CD4-positive, alpha-beta memory T cell (primary cell): ENCODE measurements at places on chromosomes 13 and 19.

DNA sequence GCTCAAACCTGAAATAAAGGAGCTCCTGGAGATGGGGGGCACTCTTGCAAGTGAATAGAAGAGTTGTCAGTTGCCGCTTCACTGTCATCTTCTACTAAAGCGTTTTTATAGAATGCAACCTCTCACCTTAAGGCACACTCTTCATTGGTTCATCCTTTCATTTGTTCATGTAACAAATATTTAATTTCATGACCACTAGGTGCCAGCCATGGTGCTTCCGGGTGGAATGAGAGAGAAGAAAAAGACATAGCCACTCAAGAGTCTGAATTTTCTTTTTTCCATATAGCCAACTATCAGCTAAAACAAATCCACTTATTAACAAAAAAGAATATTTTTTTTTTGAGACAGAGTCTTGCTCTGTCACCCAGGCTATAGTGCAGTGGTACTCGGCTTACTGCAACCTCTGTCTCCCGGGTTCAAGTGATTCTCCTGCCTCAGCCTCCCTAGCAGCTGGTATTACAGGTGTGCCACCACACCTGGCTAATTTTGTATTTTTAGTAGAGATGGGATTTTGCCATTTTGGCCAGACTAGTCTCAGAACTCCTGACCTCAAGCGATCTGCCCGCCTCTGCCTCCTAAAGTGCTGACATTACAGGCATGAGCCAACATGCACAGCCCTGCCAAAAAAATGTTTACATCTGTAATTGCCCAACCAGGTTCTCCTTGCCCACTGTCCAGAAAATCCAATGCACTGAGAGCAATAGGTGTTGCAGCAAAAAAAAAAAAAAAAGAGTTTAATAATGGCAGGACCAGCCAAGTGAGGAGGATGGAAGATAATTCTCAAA lies 22.1 kb upstream of the SACS start:
- no peak for DNase-seq

DNA sequence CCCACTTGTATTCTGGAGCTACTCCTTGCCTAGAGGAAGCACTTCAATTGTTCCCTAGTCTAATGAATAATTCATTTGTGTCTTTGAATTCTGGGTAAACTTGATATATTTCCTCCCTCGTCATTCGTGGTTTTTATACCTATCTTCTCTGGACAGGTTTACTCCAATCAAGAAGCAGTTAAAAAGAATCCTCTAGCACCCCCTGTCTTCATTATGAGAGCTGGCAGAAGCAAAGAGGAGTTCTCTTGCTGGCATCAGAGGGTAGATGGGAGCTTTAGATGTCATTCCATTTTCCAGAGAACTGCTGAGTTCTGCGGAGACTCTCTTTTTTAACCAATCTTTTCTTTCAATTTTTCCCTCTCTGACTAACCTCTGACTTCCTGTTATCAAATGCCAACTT lies 627.7 kb downstream of the FGF9 start:
- DNase-seq, result no peak

DNA sequence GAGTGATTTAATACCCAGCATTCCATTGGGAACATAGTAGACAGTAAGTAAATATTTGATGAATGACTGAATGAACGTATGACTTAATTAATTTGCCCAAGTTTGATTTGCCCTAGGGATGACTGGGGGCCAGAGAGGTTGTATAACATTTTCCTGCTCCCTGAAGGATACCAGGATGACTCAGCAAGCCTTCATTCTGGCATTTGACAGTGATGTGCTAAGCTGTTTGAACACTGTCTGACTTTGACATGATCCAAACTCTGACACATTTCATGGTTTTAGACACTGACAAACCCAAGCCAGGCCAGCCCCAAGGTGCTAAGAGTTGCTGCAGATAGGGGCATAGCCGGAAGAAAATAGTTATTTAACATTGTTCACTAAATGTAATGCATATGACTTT lies 53.4 kb upstream of the KLF12 start:
- no peak for DNase-seq

DNA sequence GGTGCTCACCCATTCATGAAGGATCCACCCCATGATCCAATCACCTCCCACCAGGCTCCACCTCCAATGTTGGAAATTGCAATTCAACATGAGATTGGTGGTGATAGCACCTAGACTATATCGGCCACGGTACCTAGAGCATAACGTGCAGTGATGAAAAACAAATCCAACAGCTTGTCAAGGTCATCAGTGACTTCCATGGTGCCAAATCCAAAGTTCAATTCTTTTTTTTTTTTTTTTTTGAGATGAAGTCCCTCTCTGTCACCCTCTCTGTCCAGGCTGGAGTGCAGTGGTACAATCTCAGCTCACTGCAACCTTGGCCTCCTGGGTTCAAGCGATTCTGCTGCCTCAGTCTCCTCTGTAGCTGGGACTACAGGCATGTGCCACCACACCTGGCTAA lies 17.1 kb upstream of the ACP7 start:
- no peak for DNase-seq

DNA sequence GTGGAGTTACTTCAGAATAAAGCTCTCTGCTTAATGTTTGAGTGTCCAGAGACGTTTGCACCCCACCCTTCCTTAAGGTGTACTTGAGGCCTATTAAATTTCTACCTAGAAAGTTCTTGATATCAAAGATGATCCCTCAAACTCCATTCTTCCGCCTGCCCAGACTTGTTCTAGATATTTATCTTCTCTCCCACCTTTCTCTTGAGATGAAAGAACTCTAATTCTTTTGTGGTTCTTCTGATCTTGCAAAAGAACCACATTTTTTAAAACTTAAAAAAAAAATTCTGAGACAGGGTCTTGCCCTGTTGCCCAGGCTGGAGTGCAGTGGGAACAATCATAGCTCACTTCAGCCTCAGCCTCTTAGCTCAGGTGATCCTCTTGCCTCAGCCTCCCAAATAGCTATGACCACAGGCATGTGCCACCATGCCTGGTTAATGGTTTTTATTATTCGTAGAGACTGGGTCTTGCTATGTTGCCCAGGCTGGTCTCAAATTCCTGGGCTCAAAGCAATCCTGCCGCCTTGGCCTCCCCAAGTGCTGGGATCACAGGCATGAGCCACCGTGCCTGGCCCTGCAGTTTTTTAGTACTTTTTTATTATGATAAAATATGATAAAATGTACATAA lies 94.3 kb downstream of the SIPA1L3 start:
- no peak for DNase-seq

- DNase-seq, result peak; percentile 16
Measured at GRCh38 chr19:2363419-2363818, 3.4 kb downstream of the TMPRSS9 start.

DNA sequence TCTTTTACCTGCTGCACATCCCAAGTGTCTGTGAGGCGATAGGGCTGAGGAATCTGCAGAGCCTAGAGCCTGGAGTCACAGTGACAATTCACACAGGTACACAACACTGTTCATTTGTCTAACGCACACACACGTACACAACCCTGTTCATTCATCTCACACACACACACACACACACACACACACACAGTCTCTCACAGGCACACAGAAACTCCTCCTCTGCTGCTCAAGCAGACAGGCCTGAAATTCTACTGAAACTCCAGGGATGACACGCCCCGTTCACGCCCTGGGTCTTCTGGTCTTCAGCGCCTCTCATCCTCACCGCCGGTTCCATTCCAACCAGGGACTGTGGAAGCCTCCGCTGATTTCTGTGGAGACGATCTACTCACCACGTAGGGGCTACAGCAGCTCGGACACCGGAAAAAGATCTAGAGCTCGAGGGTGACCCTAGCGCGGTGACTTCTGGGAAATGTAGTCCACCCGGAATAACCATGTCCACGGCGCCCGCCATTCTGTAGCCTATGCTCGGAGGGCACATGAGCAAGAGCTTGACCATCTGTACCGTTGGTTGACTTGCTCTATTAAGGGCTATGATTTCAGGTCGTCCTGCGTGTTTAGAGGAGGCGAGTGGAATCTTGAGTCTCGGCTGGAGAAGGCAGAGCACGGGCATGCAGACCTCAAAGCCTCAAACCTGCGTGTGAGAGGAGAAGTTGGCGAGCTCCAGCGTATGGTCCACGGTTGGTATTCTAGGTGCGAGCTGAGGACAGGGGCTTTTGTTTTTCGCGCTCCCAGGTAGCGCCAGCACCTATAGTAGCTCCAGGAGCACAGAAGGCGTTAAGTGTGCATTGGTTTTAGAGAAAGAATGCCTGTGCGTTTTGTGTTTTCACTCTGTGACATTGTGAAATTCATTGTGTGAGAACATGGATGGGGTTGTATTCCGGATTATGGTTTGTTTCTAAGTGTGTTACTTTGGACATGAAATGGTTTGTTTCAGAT lies 33.4 kb downstream of the ZNF45 start:
- DNase-seq, result peak; percentile 49

- no peak for DNase-seq
Measured at GRCh38 chr13:79011179-79011578, 352.2 kb upstream of the OBI1 start.

- DNase-seq, result no peak
Measured at GRCh38 chr19:42324655-42325307, 654 bp upstream of the MEGF8 start.

DNA sequence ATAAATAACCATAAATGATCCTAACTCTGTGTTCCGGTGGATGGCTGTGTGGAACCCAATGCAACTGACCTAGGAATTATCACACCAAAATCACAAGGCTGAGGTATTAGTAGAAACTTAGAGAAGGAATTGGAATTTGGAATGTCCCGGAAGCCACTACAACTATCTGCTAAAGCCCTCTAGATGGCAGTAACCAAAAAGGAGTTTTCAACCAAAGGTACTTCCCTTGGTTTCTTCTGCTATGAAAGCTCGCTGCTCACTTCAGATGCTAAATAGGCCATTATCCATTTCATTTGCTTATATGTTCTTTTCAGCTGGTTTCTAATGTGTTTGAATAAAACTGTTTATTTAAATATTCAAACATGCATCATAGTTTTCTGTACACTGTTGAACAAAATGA lies 1589.1 kb upstream of the SPRY2 start:
- DNase-seq, result no peak

GRCh38 chr13:28373810-28374209 lies 121.1 kb downstream of the FLT1 start:
- no peak for DNase-seq

DNA sequence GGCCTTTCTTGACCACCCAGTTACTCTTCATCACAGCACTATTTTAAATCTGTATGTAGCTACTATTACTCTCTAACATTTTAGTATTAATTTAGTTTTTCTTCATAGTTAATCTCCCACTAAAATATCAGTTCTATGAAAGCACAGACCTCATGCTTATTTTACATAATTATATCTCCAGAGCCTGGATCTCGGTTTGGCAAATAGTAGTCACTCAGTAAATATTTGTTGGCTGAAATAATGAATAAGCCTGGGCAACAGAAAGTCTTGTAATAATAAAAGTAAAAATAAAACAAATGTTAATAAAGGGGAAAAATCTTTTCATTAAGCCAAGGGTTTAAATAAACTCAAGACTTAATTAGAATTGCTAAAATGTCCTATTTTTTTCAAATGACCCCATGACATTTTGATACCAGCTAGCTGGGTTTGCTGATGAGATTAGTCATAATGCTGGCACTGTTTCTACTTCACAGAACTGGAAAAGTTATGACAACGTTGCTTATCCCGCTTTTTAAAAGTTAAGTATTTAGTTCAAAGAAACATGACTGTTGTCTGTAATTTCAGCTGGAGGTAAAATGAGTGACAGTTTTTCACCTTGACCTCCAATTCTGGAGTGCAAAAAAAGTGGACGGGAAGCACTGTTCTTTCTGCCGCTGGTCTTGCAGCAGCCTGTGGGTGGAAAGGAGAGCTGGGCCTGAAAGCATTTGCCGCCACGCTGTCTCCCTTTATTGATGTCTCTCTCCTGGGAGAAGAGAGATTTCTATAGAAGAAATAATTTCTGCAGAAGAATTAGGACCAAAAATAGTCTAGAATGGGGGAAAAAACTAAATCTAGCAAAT lies 85.2 kb upstream of the SPATA13 start:
- no peak for DNase-seq

DNA sequence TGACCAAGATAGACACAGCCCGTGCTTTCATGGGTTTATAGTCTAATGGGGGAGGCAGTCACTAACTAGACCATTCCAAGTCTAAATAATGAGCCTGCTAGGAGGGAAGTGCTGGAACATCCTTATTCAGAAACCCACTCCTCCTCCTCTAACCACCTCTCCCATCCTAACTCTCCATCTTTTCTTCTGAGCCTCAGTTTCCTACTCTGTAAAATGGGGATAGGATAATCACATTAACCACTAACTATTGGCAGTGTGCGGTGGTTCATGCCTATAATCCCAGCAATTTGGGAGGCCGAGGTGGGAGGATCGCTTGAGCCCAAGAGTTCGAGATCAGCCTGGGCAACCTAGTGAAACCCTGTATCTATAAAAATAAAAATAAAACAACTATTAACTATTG lies 68.7 kb downstream of the MAP4K1 start:
- no peak for DNase-seq

- DNase-seq, result no peak
Measured at GRCh38 chr19:34320277-34320676, 44.7 kb upstream of the GPI start.

- no peak for DNase-seq
Measured at GRCh38 chr13:46860722-46861121, 36.1 kb downstream of the HTR2A start.

- no peak for DNase-seq
Measured at GRCh38 chr13:88801361-88801760, 1130.2 kb downstream of the SLITRK5 start.

DNA sequence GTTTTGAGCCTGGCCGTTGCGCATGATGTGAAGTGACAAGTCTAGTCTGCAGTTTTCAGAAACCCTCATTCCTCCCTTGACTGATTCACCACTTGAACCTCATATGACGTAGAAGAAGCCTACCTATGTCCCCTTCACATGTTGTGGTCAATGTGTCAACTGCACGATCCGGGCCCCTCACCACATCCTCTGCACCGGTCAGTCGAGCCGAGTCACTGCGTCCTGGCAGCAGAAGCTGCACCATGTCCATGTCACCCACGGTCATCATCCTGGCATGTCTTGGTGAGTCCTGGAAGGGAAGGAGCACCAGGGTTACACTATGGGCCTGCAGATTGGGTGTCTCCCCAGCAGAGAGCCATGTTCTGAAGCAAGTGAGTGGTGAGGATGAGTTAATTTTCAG lies at the start of gene KIR2DL4:
Gene KIR2DL4, plus strand, starts transcription at position 201 of the 400 bp plus-strand sequence. Its CDS starts 42 bp downstream, at position 243.
- no peak for DNase-seq

DNA sequence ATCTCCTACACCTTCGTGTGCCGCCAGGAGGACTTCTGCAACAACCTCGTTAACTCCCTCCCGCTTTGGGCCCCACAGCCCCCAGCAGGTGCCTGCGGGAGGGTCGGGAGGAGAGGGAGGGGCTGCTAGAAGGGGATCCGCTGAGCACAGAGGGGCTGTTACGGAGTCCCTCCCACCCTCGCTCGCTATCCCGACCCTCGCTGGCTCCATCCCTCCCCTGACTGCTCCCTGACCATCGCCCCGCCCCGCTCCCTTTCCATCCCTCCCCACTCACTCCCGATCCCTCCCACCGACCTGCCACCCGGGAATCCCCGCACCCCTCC lies 780 bp downstream of the CD177 start:
- no peak for DNase-seq

DNA sequence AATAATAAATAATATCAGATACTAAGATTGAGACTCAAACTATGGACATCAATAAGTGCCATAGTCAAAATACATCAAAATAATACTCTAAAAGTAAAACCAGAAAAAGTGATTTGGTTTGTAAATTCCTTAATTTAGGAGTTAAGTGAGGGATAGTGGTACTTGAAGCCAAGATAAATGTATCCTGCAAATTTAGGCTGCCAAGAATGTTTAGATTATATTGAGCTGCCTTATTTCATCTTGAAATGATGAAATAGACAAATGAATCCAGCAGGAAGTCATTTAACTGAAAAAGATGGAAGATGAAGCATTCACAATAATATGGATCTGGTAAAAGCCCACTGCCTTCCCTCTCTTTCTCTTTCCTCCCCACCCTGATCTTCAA lies 112.3 kb downstream of the LRCH1 start:
- no peak for DNase-seq

- DNase-seq, result peak; percentile 7
Measured at GRCh38 chr19:3455393-3455955, 24.9 kb downstream of the SMIM24 start.
